ENCODE measurements at places on chromosomes 11 and 22.
A peak's percentile ranks its signal among the peaks of the same experiment; 100 is the strongest.

- DNase-seq, result no peak
Observed at GRCh38 chr11:131389582-131389981, 19.2 kb downstream of the NTM start.

DNA sequence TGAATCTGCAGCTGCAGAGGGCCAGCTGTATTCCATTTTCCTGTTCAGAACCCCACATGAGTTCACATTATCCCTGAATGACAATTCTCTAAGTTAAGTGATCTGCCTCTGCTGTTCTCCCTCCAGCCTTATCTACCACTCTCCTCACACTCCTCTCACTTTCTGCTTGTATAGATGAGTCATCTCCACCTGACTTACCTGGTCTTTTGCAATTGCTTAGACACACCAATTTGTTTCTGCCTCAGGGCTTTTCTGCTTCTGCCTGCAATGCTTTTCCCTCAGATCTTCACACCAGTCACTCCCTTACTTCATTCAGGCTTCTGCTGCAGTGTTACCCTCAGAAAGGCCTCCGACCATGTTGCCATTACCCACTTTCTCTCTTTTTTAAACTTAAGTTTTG is 118.1 kb downstream of the ATM start:
- no peak for DNase-seq

DNA sequence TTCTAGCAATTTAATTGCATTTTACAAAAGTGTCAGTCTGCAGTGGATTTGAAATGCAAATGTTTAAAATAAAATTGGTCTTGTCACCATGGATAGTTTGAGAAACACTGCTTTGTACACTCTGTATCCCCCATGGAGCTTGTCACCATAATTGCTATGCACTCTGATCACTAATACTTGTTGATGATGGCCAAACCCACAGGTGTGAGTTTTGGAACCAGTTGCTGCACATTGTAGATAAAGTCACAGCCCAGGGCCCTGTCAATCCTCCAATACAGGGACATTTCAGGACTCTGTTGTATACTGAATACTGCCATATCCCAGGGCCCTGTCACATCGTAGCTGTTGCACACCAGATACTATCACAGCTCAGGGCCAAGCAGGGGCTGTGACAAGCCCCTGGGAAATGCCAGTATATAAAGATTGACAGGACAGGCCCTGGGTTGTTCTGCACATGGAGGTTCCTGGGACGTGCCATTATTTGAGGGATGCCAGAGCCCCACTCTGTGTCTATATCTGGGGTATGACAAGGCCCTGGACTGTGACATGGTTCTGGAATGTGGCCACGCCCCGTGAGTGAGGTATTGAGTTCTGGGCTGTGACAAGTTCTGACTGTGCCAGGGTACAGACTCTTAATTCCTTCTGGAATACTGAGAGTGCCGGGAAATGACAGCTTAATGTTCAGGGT is 27.9 kb upstream of the SMPD1 start:
- DNase-seq, result no peak

DNA sequence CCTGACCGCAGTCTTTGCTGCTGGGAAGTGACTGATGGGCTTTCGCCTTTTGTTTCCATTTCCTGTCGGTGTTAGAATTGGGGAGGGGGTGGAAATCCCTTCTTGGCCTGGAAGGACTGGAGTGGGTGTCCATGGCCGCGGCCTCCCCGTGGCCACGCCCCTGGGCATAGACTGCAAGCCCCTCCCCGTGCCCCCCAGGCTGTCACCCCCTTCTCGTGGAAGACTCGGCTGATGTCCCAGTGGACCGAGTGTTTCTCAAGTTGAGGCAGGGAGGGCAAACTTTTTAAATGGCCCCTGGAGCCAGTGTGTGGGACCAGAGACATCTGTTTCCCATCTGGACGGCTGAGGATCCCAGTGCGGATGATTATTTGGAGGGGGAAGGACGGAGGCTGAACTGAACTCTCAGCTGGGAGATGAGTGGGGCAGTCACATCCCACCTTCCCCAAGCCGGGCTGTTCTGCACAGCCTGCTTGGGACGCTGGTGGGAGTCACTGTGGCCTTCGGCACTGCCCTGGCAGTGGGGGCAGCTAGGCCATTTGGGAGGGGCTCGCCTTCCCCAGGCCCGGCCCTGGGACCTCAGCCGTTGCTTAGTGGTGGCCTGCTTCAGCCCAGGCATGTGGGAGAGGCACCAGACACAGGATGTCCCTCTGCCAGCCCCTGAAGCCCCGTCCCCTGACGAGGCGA is 1.6 kb downstream of the CD81 start:
- DNase-seq, result peak; percentile 66

- DNase-seq, result no peak
Observed at GRCh38 chr11:94632356-94632755, 65.2 kb downstream of the PIWIL4 start.

- no peak for DNase-seq
Observed at GRCh38 chr11:112539741-112540140, 279.1 kb upstream of the PLET1 start.

DNA sequence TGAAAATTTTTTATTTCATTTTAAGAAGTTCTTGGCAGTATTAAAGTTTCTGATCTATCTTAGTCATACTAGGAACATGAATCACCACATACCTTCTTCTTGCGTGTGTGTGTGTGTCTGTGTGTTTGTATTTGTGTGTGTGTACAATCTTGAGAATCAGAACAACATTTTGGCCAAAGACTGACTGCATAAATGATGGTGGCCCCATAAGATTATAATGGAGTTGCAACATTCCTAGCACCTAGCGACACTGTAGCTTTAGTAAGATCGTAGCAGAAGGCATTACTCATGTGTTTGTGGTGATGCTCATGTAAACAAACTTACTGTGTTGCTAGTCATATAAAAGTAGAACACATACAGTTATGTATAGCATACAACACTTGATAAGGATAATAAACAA is 205.4 kb downstream of the FAM76B start:
- DNase-seq, result no peak

Data from AG09319 (cell line).